ENCODE measurements at places on chromosomes 3 and 15.

GRCh38 chr3:125191730-125192129 is 20.8 kb downstream of the SLC12A8 start:
- no peak for DNase-seq

DNA sequence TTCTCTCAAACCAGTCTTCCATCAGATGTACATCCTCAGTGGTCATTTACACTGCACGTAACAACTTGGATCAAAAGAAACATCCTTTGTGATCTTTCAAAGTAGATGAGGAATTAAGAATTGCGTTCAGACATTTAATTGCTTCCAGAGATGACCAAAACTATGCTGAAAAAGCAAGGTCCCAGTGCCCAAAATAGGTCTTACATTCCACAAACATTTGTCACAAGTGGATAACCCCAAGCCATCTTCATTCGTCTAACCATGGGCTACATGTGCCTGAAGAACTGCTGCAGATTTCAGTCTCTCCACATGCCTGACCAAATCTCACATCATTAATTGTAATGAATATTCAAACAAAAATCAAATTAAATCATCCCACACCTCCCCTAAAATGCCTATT is 273.6 kb downstream of the SHOX2 start:
- peak; percentile 40 for DNase-seq

DNA sequence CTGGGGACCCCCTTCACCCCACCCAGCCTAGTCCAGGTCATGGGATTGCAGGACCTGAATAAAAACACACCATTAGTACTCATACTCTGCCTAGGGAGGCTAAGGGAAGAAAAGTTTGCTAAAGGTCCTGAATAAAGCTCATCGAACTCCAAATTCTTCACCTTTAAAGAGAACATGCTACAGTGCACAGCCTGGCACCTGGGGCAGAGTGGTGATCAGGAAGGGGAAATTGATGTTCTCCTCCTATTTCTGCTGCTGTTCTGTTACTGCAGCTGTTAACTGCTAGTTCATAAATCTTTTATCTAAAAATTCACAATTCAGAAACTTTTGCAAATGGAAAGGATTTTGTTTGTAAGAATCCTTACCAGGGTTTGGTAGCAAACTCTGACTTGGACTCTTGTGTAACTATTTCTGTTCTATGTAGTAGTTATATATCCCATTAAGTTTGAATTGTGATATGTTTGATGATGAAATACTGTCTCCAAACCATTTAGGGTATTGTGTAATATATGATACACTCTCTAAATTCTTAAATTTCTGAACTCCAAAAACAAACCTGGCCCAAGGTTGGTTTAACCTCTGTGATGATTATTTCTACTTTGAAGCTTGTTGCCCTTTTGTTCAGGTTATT is 27.9 kb downstream of the MCTP2 start:
- DNase-seq: no peak

GRCh38 chr15:88454236-88454635 is 13.0 kb downstream of the MRPL46 start:
- no peak for DNase-seq

DNA sequence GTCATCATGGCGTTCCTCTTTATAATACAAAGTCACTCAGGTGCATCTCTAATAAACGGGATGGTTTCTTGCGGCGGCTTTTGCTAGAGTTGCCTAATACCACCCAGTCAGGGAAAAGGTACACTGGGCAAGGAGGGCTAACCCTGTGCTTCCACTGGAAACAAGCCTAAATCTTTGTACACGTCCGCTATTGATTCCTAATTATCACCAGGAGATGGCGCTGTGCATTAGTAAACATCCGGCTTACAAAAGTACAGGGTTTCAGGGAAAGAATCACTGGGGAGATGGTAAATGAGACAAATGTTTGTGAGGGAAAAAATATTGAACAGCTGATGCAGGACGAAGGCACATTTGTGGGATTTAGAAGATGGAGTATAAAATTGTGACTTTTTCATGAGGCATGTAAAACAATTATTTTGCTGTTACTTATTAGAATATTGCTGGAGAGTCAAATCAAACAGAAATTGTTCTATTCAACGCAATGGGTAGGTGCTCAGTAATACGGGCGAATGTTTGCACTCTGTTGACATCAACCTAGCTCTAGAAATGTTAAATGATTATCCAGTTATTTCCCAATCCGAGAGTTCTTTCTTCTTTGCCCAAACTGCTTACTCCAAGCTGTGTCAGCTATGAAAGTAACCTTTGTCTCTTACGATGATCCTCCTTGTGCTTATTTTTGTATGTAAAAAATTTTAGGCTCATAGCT is 50.6 kb downstream of the GMNC start:
- peak; percentile 2 for DNase-seq

- DNase-seq: no peak
Measured at GRCh38 chr3:126737527-126737926, 33.5 kb downstream of the CHCHD6 start.

DNA sequence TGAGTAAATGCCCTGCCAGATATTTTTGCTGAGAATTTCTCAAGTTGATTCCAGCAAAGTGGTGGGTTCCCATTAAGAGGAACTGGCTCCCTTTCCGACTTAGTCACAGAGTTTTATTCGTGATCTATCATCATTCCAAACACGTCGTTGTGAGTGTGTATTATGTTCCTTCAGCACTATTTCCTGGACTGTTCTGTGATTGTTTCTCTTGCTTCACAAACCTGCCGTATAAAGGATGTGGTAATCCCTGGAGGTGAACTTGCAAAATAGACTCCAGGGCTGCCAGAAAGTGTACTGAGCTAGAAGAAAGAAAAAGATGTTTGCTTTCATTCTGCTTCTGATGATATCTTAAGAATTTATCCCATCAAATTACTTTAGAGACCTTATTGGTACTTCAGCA is 14.5 kb upstream of the CAPN3 start:
- DNase-seq: peak; percentile 70

- no peak for DNase-seq
Measured at GRCh38 chr3:44468572-44469520, 8.6 kb downstream of the ZNF445 start.

DNA sequence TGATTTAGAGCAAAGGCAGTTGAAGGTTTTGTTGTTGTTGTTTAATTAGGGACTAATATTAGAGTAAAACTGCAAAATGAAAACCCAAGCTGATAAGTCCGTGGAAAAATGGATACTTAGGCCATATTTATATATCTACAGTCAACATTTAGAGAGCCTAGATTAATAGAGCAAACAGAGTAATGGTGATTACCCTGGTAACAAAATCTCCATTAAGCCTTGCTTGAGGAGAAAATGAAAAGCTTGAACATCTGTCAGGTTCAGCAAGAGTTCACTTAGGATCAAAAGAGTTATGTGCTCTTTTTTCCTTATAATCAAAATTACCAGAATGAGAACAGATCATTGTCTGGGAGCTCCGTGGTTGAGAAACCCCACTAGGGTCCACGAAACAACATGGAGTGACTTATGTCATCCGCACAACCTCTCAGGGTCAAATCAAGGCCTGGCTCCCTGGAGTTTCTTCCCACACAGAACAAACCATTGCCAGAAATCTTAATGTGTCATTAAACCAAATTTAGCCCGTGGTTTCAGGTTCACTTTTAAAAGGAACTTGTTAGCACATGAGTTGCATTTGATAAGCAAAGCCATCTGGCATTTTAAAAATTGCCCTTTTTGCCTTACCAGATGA is 381.2 kb downstream of the GABRB3 start:
- no peak for DNase-seq

DNA sequence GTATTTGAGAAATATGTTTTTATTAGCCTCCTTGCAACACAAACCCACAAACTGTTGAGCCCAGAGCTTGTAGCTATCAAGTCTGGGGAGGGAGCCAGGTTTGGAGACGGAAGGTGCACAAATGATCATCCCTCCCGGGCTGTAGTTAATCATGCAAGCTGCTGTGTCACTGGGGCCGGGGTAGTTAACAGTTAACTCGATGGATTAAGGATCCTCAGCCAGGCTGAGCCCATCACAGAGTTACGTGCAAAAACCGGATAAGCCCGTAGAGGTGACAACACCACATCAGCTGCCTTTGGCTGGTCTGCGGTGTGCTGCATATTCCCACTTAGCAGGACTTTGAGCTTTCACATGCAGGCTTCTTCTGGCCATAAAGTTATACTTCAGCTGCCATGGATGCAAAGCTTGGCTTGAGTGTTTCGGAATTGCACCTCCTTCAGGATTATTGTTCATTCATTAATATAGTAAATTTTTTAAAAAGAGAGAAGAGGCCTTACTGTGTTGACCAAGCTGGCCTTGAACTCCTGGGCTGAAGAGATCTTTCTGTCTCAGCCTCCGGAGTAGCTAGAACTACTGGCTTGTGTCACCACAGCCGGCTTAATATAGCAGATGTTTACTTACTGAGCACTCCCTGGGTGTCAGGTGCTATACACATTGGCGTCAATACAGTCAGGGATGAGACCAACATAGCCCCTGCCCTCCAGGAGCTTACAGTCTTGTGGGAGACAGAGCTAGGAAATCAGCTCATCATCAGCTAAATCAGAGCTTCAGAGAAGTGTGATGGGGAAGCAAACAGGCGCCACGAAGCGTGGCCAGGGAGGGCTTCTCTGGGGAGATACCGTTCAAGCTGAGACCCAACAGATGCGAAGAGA is 226.8 kb upstream of the BHLHE40 start:
- DNase-seq: peak; percentile 85

DNA sequence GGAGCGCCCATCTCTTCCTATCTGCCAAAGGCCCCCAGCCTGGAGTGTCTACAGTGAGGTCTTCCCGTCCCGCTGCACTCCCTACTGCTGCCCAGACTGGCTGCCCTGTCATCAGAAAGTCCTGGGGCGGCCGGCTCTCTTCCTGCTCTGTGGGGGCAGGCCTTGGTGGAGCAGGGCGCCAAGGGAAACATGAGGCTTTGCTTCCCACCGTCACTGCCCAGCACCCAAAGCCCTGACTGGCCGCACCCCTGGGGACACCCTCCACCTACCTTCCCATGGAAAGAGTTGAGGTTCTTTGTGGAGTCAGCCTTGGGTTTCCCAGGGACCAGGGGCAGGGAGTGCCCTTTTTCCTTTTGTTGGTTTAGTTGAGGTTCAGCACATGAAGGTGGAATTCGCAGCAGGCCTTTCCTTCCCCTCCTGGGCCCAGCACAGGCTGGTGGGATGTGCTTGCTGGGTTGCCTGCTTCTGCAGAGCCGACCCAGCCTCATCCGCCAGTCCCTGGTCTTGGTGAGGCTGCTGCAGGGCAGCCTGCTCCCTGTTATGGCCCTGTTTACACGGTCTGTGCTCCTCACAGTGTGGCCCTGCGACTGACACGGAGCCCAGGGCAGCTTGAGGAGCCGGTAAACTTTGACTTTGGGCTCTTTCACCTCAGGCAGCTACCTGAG is 51.8 kb upstream of the PLXNA1 start:
- DNase-seq: no peak

DNA sequence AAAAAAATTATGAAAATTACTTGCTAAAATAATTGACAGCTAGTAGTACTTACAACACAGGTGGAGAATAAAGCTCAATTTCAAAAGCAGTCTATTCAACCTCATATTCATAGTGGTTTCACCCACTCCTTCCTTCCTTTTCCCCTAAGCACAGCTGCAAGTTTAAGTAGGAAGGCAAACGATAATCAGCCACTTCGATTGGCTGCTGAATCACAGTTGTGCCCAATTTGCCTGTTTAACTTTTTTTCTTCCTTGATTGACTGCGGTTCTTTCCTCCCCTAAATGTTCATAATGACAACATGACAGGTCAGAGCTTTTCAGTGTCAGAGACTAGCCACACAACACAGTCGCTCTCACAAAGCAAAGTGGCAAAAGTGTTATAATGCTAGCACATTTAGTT is 468.0 kb upstream of the GBE1 start:
- DNase-seq: no peak

- DNase-seq: no peak
Measured at GRCh38 chr3:43176666-43177065, 70.8 kb upstream of the POMGNT2 start.

- DNase-seq: peak; percentile 63
Measured at GRCh38 chr3:134685929-134686802, 35.3 kb upstream of the KY start.

GRCh38 chr15:31252171-31252785 is 74.4 kb upstream of the KLF13 start:
- DNase-seq: no peak

DNA sequence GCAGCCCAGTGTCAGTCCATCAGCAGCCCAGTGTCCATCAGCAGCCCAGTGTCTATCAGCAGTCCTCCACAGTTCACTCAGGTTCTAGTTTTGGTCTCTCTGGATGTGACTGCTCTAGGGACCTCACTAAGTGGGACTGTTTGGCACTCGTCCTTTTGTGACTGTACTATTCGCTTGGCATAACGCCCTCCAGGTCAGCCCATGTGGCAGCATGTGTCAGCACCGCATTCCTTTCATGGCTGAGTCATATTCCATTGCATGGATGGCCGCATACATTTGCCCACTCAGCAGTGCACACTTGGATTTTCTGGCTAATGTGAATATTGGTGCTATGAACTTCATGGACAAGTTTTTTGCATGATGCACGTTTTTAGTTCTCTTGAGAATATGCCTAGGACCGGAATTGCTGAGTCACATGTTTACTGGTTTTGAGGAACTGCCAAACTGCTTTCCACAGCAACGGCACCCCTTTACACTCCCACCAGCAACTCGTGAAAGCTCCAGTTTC is 16.4 kb downstream of the CHST13 start:
- peak; percentile 83 for DNase-seq

DNA sequence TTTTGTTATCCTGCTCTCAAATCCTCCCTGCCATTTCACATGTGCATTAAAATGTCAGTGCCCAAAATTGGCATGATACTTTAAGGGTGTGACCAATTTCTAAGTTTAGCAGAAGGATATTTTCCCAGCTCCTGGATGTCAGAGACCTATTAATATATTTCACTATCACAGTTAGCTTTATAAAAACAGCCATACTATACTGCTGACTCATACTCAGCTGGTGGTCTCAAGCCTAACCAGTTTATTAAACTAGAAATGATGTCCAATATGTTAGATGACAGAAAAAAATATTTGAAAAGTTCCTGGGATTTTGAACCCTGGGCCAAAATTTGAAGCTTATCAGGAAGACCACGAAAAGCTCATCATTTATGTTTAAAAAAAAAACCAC is 60.9 kb upstream of the ZNF280D start:
- no peak for DNase-seq

- DNase-seq: no peak
Measured at GRCh38 chr15:36364377-36364776, 215.0 kb upstream of the CDIN1 start.

DNA sequence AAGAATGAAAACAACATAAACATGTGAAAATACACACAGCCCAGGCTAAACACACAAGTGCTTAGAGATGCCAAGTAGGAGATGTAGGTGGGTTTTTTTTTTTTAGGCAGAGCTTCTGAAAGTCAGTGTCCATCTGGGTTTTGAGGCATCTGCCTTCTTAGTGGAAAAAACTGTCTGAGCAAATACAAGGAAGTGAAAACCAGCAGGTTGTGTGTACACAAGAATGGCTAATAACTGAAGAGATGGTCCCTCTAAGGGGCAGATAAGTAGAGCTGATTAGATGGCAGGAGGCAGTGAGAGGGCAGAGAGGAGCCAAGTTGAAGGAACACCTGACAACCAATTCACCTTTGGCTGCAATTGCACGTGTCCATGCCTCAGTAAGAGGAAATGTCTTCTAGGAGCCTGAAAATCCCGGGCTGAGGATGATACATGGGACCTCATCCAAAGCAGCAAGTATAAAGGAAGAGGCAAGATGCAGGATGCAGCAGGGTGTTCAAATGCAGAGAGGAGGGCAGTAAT is 34.9 kb downstream of the CYP19A1 start:
- no peak for DNase-seq

- DNase-seq: no peak
Measured at GRCh38 chr3:29880809-29881208, 599.9 kb downstream of the RBMS3 start.

- DNase-seq: no peak
Measured at GRCh38 chr3:19073341-19074105, 74.8 kb upstream of the KCNH8 start.
